ENCODE measurements at places on chromosomes 12 and 14. TPM values are rescaled to one million over a fixed set of nuclear protein-coding genes. Genes with fewer than 3 reads are reported as not detected.

LRRC9 gene
- not detected for polyA plus RNA-seq

DNA sequence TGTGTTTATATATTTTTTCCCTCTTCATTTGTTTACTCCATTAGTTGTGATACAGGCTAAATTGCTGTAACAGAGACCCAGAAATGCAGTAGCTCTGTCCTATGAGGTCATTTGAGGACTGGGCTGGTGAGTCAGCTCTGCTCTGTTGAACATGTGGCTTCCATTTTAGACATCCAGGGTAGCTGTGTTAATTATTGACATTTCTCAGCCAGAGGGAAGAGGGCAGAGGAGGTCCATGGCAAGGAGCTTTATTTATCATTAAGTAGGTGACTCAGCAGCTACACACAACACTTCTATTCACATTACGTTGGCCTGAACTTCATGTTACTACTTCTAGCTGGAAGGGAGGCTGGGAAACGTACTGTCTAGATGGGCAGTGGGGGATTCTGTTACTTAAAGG lies 85.4 kb downstream of the PTCSC3 start:
- DNase-seq = no peak

DNA sequence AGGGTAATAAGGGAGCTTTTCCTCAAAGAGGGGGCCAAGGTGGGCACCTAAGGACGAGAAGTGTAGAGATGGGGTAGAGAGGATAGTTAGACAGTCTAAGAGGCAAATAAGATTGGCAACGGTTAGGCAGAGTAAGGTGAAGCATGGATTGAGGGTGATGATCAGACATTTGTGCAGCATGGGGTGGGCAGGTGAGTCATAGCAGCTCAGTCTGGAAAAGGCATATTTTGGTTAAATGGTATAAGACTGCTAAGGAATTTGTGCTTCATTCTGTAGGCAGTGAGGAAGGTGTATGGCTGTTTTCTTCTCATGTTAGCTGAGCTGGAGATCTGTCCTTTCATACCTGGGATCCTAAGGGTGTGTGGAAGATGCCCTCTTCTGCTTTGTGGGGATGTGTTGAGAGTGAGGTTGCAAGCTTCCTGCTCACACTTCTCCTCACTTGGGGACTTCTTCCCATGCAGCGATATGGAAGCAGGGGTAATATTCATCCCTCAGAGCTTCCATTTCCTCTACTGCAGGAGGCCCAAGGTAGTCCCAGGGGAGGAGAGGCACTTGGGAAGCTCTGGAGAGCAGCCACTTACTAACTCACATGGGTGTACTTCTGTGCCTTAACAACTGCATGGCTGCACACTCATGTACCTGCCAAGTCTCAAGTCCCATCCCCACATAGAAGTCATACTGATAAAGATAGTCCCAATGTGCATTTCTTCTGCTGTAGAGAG lies 28.9 kb downstream of the GSG1 start:
- DNase-seq = no peak

DNA sequence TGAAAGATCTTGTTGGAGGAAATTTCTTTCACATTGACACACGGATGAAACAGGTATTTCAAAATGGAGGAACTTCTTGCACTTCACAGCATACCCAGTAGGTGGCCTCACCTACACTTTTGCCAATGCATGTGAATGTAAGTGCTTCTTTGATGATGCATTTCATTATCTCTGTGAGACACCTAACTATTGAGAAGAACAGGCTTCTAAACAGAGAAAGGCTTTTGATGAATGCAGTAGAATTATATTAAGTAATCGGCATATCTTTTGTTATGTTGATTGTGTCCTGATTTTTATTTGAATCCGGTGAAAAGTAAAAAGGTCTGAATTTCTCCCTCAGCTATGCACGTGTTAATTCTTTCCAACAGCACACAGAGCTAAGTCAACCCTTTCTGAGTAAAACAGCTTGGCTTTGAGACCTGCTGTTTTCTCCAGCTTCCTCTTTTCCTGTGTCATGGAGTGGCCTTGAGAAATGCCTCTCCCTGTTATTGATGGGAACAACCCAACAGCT lies 399.0 kb downstream of the NAV3 start:
- DNase-seq = peak; percentile 32

- DNase-seq = no peak
Measured at GRCh38 chr12:74431801-74432200, 105.8 kb upstream of the ATXN7L3B start.
